ENCODE measurements at places on chromosomes 12 and 14.

GRCh38 chr12:92235703-92236472 lies 90.2 kb upstream of the BTG1 start:
- no peak for DNase-seq

- DNase-seq = peak; percentile 16
Measured at GRCh38 chr14:96461950-96462798, 40.0 kb upstream of the PAPOLA start.

DNA sequence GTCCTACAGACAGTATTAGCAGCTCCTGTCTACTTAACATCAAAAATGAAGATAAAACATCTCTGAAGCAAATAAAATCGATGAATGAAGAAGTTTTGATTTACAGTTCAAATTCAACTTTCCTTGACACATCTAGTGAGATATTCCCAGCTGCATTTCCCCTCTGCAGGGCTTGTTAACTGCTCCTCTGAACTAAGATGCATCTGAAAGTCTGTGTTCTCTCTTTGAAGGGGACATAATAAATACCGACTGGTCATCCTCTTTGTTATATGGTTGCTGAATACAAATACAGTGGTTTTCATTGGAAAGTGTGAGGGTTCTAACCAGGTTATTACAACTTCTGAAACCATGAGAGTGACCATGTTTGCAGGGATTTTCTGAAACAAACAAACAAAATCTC lies 266.4 kb upstream of the SLC16A7 start:
- no peak for DNase-seq

- no peak for DNase-seq
Measured at GRCh38 chr12:77553976-77554619, 276.6 kb upstream of the NAV3 start.

GRCh38 chr12:100824476-100824875 lies 29.9 kb downstream of the ANO4 start:
- DNase-seq = no peak

GRCh38 chr12:62769076-62769619 lies 165.8 kb downstream of the PPM1H start:
- DNase-seq = no peak

DNA sequence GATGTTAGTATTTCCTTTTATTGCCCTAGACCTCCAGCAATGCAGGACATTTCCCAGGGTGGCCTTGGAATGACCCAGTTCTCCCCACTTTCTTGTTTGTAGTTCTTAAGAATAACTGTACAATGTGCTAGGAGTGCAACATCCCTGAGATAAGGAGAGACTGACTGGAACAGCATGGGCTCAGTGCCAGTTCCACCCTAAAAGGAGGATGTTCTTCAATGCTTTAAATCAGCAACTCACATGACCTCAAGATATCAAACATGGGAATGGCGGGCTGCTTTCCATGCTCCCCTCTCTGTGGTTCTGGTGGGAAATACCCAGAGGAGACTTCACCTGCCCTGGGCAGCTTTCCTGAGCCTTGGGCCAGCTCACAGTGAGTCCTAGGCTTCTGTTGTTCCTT lies 766.9 kb upstream of the FBXO33 start:
- no peak for DNase-seq

GRCh38 chr12:46219132-46219876 lies 49.5 kb downstream of the SLC38A1 start:
- DNase-seq = peak; percentile 44

DNA sequence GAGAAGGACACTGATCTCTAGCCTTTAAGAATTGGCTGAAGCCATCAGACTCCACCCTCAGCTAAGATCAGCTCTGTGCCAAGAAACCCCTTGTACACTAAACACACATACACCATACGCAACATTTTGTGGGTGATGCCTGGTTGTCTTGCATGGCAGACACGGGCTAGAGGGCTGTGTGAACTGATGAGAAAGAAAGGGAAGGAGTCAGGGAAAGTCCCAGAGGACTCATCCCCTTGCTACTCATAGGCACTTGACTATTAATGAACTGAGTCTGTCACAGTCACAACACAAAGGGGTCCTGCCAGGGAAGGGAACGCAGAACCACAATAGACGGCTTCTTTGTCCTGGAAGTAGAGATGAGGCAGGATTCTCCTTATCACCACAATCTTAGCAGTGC lies 80.8 kb downstream of the EMP1 start:
- DNase-seq = no peak

DNA sequence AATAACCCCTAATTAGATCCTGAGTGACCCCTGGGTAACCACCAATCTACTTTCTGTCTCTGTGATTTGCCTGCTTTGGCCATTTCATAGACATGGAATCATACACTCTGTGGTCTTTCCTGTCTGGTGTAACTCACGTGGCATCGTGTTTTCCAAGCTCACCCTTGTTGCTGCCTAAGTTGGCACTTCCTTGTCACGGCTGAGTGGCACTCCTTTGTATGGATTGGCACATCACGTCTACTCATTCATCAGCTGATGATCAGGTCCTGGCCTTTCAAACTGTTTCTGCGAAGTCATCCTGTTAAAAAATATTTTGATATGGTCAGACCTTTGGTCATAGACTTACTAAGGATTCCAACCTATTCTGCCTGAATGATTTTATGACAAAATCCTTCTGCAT lies 87.7 kb downstream of the GLT1D1 start:
- DNase-seq = no peak

DNA sequence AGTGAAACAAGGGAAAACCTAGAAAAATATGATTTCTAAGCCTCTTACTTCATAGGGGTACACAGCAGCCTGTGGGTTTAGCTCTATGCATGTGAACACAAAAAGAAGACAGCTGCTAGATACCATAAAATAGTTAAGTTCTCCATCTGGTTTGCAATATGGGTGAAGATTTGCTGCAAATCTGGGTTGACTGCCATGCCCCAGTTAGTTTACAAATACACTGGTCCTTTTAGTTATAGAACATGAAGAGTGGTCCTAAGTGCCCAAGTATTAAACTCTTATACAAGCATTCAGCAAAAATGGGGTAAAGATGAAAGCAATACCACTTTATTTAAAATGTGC lies 176.1 kb downstream of the AEBP2 start:
- DNase-seq = no peak

- peak; percentile 44 for DNase-seq
Measured at GRCh38 chr12:4855121-4855924, 54.4 kb upstream of the KCNA1 start.

DNA sequence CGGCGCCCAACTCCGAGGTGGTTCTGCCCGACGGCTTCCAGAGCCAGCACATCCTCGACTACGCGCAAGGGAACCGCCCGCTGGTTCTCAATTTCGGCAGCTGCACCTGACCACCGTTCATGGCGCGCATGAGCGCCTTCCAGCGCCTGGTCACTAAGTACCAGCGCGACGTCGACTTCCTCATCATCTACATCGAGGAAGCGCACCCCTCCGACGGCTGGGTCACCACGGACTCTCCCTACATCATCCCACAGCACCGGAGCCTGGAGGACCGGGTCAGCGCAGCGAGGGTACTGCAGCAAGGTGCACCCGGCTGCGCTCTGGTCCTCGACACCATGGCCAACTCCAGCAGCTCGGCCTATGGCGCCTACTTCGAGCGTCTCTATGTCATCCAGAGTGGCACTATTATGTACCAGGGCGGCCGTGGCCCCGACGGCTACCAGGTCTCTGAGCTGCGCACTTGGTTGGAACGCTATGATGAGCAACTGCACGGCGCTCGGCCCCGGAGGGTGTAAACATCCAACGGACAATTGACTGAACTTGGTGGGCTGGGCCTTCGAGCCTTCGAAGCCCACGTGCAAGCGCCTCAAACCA lies 699 bp downstream of the DIO3 start:
- no peak for DNase-seq

GRCh38 chr14:105847400-105847799 lies 321.0 kb downstream of the TMEM121 start:
- DNase-seq = no peak

GRCh38 chr12:103268831-103269514 lies 226.8 kb downstream of the C12orf42 start:
- DNase-seq = no peak

- peak; percentile 37 for DNase-seq
Measured at GRCh38 chr14:69676723-69677122, 65.3 kb downstream of the SUSD6 start.

DNA sequence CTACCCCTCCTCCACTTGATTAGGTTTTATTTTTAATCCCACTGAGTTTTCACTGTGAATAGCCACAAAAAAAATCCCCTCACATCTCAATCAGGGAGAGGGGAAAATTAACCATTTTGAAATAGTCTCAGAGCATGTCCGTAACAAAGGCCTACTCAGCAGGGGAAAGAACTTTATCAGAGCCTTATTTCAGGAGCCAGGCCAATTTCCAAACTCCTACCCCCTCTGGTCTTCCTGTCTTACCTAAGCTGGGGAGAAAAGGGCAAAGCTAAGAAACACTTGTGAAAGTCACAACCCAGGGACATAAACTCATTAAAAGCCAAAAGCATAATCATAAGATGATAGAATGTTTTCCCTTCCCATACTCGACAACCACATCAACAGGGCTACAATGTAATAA lies 260.3 kb upstream of the DIO3 start:
- no peak for DNase-seq

DNA sequence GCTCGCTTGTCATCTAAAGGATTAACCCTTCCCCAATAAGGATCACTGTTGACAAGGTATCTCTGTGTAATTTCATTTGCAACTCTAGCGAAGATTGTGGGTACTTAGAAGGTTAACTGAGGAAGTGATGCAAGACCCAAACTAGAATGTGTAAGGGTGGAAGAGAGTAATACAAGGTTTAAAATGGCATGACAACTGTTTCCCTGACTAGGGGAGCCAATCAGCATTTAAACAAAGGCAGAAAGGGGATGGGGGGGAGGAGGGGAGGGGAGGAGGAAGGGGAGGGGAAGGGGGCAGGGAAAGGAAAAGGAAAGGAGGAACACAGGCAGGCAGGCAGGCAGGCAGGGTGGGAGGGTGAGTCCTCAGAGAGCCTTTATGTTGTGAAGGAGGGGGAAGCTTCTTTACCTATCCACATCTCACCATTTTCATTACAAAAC lies 31.1 kb downstream of the NRDE2 start:
- no peak for DNase-seq

DNA sequence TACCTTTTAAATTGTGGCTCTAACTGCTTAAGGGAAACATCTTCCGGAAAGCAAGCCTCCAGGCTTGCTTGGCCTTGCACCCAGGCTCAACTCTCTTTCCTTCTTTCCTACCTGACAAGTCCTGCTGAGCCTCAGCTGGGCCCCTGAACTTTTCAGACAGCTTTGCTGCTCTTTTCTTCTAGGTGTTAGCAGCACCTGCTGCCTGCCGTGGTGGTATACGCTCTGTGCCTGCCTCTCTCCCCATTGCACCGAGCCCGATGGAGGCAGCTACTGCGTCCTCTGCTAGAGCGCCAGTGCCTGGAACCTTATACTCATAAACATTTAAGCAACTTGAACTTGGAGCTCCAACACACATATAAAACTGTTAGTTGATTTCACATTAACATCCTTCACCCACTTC lies 195.7 kb downstream of the ANO6 start:
- DNase-seq = no peak

GRCh38 chr12:131226345-131227265 lies 272.9 kb downstream of the ADGRD1 start:
- no peak for DNase-seq

GRCh38 chr12:24550609-24551008 lies 398.3 kb downstream of the BCAT1 start:
- DNase-seq = no peak

- no peak for DNase-seq
Measured at GRCh38 chr12:2359725-2360629, 307.2 kb downstream of the CACNA1C start.

DNA sequence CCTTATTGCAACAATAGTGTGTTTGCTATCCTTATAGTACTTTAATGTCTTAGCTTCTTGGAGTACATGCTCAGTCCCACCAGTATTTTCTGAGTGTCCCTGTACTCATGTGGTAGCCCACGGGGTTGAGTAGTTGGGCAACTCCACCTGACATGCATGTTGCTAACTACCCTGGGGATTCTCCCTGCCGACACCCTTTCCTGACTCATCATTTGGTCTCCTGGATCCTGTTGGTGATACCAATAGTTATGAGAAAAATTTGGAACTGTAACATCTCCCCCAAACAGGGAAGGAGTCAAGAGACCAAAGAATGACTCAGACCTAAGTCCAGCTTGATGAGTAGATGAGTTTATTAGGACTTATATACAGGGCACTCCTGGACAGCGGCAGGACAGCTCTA lies 101.6 kb downstream of the BRMS1L start:
- no peak for DNase-seq

GRCh38 chr12:125786143-125786542 lies 720.9 kb downstream of the AACS start:
- no peak for DNase-seq

DNA sequence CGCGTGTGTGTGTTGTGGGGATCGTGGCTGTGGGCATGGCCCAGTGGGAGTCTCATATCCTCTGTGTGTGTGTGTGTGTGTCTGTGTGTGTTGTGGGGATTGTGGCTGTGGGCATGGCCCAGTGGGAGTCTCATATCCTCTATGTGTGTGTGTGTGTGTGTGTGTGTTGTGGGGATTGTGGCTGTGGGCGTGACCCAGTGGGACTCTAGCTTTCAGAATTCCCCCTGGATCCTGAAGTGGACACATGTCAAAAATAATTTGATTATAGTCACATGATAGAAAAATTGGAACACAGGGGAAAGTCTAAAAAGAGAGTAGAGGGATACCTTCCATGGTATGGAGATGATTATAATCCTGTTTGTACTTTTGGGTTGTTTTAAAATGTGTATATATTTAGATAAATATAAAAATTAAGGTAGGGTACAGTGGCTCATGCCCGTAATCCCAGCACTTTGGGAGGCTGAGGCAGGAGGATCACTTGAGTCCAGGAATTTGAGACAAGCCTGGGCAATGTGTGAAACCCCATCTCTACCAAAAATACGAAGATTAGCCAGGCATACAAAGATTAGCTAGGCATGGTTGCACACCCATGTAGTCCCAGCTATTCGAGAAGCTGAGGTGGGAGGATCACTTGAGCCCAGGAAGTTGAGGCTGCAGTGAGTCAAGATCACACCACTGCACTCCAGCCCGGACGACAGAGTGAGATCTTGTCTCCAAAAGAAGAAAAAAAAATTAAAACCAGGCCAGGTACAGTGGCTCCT lies 11.0 kb downstream of the PAPLN start:
- no peak for DNase-seq

DNA sequence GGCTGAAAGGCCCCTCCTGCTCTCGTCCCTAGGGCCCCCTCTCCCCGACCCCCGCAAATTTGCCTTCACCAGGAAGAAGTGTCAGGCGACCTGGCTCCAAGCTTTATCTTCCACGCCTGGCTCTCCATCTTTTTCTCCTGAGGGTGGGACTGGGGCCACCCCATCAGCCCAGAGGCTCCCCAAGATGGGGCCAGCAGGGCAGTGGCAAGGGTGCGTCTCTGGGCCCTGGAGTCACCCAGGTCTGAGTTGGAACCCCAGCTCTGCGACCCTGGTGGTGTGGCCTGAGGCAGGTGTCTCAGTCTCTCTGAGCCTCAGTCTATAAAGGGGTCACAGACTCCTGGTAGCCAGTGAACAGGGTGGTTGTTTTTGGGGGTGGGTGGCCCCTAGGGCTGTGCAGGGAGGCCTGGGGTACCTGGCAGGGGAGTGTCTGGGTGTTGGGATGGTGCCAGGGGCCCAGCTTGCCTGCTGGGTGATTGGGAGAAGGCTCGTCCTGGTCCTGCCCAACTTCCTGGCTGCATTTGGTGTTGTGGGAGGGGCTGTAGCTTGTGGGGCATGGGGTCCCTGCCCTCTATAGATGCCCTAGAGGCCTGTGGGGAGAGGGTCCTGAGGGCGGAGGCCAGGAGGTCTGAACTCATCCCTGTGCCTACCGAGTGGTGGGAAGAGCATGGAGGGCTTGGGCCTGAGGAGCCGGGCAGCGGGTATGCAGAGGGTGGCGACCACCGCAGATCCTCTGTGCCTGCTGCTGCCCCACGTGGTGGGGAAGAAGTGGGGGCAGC lies 7.6 kb downstream of the KIF26A start:
- DNase-seq = no peak

- no peak for DNase-seq
Measured at GRCh38 chr14:75201087-75201486, 24.7 kb upstream of the TMED10 start.
